Activated B cell treated with CpG ODN at 0.5 μM for 24 hours (primary cell): ENCODE measurements at places on chromosomes 3 and 15. TPM values are rescaled to one million over a fixed set of nuclear protein-coding genes. Genes with fewer than 3 reads are reported as not detected.

- H3K27me3 ChIP-seq = no peaks in the 10 kb centered on the region
- no peak overlapping the region for H3K27ac ChIP-seq
- no peak overlapping the region for H3K4me3 ChIP-seq
- H3K4me1 ChIP-seq = no peaks in the 10 kb centered on the region
- H3K36me3 ChIP-seq = no peaks in the 10 kb centered on the region
- no peak for DNase-seq
These were observed 396.5 kb upstream of the GBE1 start for GRCh38 chr3:82157952-82158351.

DNA sequence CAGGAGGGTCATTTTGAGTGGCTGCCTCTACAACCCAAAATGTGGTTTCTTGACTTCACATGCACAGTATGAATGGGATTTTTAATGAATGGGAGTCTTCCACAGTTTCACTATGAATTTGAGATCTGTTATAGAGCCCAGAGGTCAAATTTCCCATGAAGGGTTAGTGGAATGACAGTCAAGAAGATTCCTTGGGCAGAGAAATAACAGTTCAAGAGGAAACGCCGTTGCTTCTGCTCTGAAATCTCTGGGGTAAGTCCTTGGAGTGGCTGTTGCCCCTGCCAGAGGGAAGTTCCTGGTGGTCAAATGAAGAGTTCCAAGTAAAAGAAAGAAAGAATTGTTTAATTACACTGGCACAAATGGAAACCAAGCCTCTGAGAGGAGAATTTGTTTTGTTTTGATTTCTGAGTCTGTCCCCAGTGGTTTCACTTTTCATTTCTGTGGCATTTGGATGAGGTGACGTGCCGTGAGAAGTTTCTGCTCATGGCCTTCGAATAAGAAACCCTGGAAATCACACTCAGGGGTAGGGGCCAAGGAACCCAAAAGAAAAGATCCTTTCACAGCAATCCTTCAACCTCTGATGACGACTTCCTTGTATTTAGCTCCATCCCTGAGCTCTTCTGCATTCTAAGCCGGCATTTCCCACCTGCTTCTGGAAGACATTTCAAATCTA is 77.5 kb upstream of the IL12A start:
- H3K27ac ChIP-seq = peak overlapping the region; percentile 79
- no peaks in the 10 kb centered on the region for H3K36me3 ChIP-seq
- H3K27me3 ChIP-seq = no peaks in the 10 kb centered on the region
- DNase-seq = no peak
- H3K4me3 ChIP-seq = peak overlapping the region; percentile 82

The AP2M1 gene
- 169 and 177 TPM in 2 replicates for total RNA-seq

DNA sequence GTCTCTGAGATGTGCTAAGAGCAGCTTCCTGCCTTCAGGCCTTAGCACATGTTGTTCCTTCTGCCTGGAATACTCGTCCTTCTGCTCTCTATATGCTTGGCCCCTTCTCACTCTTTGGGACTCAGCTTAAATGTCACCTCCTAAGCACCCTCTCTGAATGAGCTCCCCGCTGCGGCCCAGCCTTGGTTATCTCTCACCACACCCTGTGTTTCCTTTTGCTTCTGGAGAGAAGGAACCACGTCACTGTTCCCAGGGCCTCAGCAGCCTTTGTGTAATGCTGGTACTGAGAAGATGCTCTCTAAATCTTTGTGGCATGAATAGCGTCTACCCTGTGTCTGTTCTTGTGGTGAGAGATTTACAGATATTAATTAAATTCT is 2.2 kb downstream of the FAH start:
- H3K27me3 ChIP-seq = no peaks in the 10 kb centered on the region
- H3K4me1 ChIP-seq = peaks cover 25% of the 10 kb centered on the region
- no peak for DNase-seq

The RPP25 gene
- 4.0 and 4.3 TPM in 2 replicates for total RNA-seq

- no peak overlapping the region for H3K4me3 ChIP-seq
- peaks cover 28% of the 10 kb centered on the region for H3K27me3 ChIP-seq
- H3K4me1 ChIP-seq = peaks cover 21% of the 10 kb centered on the region
- H3K36me3 ChIP-seq = no peaks in the 10 kb centered on the region
- DNase-seq = no peak
These were observed 222.0 kb upstream of the IL12A start for GRCh38 chr3:159766563-159767185.

DNA sequence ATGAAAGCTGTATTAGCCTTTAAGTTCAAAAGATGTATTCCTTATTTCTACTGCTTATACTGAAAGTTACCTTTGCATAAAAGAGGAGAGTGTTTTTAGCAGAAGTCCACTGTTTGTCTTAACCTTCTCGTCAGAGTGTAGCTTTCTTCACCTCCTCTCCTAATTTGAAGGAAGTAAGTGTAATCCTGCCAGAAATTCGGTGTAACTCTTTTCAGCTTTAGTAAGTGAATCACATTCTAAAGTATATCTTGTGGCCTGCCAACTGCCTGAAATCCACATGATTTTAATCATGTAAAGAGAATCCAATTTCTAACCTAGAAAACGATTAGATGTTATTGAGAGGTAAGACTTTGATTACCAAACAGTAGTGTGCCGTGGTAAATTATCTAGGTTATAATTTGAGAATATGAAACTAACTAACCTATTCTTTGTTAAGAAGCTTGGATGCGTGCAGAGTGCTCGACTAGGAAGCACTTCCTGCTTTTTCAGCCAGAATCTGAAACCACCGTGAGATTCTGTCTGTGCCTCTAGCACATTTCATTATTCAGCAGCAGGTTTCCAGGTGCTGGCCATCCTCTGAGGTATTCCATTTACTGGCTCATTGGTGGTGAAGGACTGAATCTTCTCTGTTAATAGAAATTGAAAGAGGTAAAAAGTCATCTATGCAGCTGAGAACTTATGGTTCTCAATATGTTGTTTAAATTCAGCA is 7.5 kb downstream of the GYG1 start:
- no peak overlapping the region for H3K4me3 ChIP-seq
- no peak for DNase-seq
- no peak overlapping the region for H3K27ac ChIP-seq
- no peaks in the 10 kb centered on the region for H3K27me3 ChIP-seq
